Pulmonary artery endothelial cell (primary cell): ENCODE measurements at places on chromosomes 5 and 9. TPM values are rescaled to one million over a fixed set of nuclear protein-coding genes. Genes with fewer than 3 reads are reported as not detected.

Gene HTR4
- total RNA-seq: not detected in 2 replicates

Gene TEX48
- not detected in 2 replicates for total RNA-seq

Gene SUSD3
- total RNA-seq: 0.13 and 0.39 TPM in 2 replicates

Gene ANAPC2
- 24.4 and 30.5 TPM in 2 replicates for total RNA-seq

Gene DIRAS2
- not detected in 2 replicates for total RNA-seq

Gene ANKRD31
- not detected in 2 replicates for total RNA-seq

Gene RBM18
- total RNA-seq: 6.9 and 11.3 TPM in 2 replicates

Gene EEIG1
- 4.4 and 5.2 TPM in 2 replicates for total RNA-seq

Gene PRELID2
- total RNA-seq: 32.3 and 32.6 TPM in 2 replicates

Gene SLC36A2
- total RNA-seq: not detected in 2 replicates

Gene MRPS2
- 22.6 and 23.0 TPM in 2 replicates for total RNA-seq

Gene PRR7
- 5.1 and 9.4 TPM in 2 replicates for total RNA-seq

Gene PCDHB7
- 0.28 and 0.40 TPM in 2 replicates for total RNA-seq

Gene CD14
- total RNA-seq: 0.26 and 0.49 TPM in 2 replicates
